ENCODE measurements at places on chromosomes 7 and 10.
A peak's percentile ranks its signal among the peaks of the same experiment; 100 is the strongest.

GRCh38 chr10:117405730-117406129 lies 30.5 kb upstream of the PDZD8 start:
- no peak for DNase-seq

DNA sequence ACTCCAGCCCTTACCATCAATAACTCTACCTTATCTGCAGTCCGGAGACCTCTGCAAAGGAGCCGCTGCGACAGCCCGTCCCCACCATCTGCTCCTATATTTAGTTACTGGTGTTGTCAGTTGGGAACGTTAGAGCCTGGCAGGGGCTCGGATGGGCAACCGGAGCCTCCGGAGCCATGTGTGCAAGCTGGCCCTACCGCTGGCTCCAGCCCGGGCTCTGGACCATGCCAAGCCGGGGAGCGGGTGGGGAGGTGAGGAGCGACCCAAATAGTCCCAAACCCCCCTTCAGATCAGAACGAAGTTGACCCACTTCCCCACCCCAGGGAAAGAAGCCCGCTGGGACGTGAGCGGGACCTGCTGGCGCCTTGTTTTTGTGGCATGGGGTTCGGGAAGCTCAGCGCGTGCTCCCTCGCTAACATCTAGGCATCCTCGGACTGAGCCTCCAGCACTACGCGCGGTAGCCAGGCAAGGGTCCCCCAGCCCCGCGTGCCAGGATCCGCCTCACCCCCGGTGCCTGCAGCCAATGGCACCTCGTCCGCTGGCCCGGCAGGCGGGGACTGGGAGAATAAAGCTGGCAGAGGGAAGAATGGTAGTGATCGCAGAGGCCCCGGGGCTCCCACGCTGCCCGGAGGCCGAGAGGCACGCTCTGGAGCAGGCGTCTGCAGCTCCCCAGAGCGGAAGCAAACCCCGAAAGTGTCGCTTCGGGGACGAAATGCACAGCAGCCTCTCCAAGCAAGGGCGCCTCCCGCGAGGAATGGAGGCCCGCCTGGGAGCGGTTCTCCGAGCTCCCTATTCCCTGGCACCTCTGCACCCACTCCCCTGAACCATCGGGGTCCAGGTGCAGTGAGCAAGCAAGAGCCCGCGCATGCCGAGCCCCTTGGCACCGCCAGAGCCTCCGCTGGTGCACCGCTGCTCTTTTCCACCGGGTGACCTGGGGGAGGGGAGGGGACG lies 679 bp downstream of the LRRC20 start:
- peak; percentile 48 for DNase-seq

DNA sequence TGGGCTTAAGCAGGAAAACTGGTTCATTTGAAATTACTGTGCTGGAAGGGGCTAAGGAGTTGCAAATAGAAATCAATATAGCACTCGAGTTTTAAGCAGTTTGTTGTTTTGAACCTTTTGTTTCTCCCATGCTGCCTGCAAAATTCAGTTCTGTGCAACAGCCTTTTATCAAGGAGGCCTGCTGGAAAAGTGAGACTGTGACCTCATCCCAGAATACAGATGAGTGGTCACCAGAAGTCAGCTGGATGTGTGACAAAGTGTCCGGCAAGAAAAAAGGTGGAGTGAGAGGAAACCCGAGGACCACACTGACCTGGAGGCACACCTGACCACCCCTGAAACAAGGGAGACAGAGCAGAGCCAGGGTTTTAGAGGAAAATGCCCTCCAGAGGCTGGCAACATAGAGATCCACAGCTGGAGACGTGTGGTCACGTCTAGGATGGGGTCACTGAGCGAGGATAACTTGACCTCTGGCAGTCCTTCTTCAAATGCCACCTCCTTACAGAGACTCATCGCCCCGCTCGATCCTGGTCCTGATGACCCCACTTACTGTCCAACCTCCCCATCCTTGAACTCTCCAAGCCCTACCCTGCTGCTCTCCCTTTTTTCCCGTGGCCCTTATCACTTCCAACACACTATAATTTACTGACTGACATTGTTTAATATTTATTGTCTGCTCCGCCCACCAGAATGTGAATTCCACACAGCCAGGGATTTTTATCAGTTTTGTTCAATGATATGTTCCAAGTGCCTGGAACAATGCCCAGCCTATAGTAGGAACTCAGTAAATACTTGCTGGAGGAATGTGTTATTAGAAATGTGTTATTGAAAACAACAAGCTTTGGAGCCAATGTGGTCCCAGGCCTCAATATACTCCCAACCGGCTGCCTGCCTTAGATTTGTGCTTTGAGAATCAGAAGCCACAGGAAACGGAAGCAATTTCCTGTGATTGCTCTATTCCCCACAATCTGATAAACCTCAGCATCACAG lies 243.8 kb downstream of the GLI3 start:
- DNase-seq, result no peak

DNA sequence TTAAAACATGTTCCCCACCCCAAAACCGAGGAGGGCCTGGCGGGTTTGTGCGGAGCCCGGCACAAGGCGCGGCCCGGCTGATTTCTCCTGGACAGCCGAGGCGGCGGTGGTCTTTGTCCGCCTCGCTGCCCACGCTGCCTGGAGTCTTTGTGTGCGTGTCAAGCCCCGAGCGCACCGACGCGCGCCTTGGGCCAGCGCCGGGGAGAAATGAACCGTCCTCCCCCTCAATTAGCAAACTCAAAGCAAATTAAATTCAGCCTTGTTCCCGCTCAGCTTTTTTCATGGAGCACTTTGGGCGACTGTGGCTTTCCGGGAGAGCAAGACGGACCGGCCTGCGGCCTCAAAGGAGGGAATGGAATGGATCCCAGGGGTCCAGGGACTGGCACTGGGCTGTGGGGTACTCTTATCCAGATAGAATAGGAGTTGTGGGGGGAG lies 4.1 kb downstream of the EMX2 start:
- DNase-seq, result no peak

GRCh38 chr10:99913831-99914235 lies 95.9 kb downstream of the DNMBP start:
- no peak for DNase-seq

- no peak for DNase-seq
These were observed 57.6 kb upstream of the PDZD8 start for GRCh38 chr10:117432866-117433265.

DNA sequence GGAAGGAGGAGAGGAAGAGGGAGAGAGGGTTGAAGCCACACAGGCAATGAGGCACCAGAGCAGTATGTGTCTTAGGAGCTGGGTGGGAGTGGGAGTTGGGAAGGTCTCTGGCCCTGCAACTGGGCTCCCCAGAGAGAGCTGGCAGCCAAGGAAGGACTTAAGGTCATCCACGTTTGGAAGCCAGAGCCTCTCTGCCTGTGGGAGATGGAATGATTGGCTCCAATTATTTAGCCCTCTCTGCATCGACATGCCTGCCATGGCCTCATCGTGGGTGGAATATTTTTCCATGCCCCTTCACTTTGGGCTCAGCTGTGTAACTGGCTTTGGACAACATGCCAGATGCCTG lies 478.5 kb downstream of the RPS24 start:
- no peak for DNase-seq

GRCh38 chr7:135717693-135718092 lies 10.3 kb downstream of the SLC13A4 start:
- DNase-seq, result no peak

GRCh38 chr10:121159670-121160069 lies 308.5 kb downstream of the WDR11 start:
- no peak for DNase-seq

- no peak for DNase-seq
These were observed 23.7 kb upstream of the DUSP5 start for GRCh38 chr10:110474017-110474416.
